ENCODE measurements at places on chromosomes 7 and 10.

GRCh38 chr10:97016728-97017473, 168.9 kb downstream of the SLIT1 start:
- DNase-seq, result no peak

GRCh38 chr10:64175271-64175962, 654.2 kb downstream of the REEP3 start:
- DNase-seq, result no peak

- no peak for DNase-seq
Observed at GRCh38 chr7:92158660-92159575, 20.0 kb downstream of the LRRD1 start.

DNA sequence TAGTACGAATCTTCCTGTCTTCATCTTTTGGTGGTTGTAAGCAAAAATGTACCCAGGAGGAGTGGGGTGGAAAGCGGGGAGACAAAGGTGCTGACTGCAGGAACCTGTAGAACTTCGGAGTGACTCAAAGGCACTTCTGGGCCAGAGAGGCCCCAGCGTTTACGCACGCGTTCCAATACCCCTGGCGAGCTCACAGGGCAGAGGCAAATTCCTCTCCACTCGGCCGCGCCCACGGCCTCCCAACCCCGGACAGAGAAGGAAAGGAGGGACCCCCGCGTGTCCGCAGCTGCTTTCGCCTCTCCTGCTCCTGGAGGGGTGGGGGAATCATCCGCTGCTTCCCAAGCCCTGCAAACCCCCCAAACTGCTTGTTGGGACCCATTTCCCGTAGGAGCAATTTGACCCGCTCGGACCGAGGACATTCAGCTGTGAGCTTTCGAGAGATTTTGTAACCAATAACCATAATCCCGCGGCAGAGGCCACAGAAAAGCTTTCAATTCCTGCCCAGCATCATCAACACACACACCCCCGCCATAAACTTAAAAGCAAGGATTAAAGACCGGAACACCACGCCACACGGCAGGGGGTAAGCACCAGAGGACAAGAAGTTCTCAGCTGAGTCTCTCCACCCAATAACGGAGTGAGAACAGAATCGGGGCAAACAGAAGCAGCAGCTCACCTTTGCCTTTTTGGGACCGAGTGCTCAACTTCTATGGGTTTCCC, 2.3 kb downstream of the IGF2BP3 start:
- no peak for DNase-seq

DNA sequence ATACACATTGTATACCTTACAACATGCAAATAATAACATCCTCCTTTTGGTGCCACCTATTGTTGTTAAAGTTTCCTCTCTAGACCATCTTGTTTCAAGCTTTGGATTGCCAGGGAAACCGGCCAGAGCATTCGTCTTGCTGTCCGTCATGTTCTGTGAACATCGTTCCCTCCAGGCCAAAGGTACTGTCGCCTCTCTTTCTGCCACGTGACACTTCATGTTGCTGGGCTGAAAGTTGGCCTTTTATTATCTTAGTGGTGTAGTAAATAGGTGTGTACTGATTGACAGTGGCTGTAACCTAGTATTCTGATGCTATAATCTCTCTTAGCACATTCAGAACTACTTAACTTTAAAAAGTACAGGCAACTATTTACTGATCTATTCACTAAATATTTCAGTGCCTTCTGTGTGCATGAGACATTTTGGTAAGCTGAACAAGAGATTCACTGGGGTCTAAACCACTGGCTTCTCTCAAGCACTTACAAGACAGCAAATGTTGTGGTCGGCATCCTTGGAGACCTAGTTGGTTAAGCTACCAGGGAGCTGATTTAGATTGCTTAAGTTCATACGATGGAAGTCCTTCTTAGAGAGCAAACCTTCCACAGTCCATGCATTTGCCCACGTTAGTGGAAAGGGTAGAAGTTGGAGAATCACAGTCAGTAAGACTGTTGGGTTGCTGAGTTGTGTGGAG, 52.4 kb downstream of the SHH start:
- no peak for DNase-seq
